Activated T-helper 1 cell treated with anti-CD3 and anti-CD28 coated beads, Interleukin-12 subunit alpha, Interleukin-12 subunit beta, Interleukin-2, Interleukin-4 antibody, amounts not matched to agents 30 ng/mL and 10 ng/mL and 1 ng/mL, durations not matched to agents 14 hours and 24 hours and 36 hours (primary cell): ENCODE measurements at places on chromosomes 11 and 22.

DNA sequence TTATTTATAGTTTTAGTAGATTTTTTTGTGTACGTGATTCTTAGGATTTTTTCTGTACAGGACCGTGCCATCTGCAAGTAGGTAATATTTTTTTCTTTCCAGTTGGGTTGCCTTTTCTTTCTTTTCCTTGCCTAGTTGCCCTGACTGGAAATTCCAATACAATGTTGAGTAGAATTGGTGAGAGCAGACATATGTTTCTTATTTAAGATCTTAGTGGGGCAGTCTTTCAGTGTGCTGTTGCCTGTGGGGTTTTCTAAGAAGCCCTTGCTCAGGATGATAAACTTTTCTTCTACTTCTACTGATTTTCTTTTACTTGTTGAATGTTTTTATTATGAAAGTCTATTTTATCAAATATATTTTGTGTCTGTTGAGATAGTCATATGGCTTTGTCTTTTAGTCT lies 33.0 kb downstream of the ATXN10 start:
- DNase-seq, result no peak

GRCh38 chr22:47281126-47282106 lies 519.0 kb downstream of the TBC1D22A start:
- no peak for DNase-seq

GRCh38 chr11:8389029-8389996 lies 125.6 kb upstream of the LMO1 start:
- DNase-seq, result no peak

DNA sequence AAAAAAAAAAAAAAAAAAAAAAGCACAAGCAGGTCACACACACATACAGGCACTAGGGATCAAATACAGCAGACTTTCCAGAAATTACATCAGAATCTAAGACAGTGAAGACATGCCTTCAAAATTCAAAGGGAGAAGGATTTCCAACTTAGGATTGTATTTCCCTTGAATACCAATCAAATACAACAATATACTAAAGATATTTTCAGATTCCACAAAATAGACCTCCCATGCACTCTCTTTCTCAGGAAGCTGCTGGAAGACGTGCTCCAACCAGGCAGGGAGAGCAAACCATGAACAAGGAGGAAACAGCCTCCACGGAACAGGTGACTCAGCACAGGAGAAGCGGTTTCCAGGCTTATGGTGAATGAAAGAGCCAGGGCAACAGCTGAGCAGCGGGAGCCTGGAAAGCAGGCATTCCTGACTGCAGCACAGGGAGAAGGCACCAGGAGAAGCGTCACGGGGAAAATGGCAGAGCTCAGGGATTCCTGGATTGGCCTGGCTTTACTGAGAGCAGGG lies 32.0 kb downstream of the TMEM184B start:
- no peak for DNase-seq

GRCh38 chr11:131928992-131929391 lies 558.6 kb downstream of the NTM start:
- no peak for DNase-seq

DNA sequence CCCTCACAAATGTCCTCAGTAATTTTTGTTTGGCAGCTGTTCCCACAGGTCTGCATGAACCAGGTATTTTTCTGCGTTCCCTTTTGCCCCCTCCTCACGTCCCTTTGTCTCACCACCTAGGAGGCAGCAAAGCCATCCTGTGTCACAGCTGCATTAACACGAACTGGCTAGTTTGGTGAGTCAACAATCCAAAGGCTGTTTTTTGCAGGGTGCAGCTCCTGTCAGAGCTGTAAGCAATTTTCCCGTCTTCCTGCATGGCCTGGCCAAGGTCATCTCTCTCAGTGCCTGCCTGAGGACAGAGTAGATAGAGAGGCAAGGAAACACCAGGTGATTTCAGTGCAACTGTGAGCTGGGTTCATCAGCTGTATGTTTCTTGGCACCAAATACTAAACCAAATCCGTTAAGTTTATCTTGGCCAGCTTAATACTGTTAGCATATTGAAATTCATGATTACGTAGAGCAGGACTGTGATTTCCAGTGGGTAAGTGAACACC lies 20.6 kb upstream of the VSIG10L2 start:
- no peak for DNase-seq

- DNase-seq, result no peak
Measured at GRCh38 chr11:91305402-91305801, 919.2 kb upstream of the FAT3 start.

DNA sequence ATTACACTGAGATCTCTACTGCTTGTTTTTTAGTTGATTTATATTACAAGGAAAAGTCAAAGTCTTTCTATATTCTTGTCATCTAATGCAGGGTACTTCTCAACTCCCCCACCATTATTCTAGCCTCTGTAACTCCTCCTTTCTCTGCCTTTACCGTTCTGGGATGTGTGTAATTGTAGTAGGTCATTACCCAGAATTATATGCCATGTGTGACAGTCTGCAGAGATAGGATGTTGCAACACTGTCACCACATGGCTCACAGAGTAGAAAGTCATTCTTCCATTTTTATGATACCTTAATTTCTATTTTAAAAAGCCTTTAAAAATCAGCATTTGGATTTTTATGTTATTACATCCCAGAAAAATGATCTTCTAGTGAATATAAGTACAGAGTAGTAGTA lies 32.7 kb downstream of the ZNF143 start:
- DNase-seq, result no peak

DNA sequence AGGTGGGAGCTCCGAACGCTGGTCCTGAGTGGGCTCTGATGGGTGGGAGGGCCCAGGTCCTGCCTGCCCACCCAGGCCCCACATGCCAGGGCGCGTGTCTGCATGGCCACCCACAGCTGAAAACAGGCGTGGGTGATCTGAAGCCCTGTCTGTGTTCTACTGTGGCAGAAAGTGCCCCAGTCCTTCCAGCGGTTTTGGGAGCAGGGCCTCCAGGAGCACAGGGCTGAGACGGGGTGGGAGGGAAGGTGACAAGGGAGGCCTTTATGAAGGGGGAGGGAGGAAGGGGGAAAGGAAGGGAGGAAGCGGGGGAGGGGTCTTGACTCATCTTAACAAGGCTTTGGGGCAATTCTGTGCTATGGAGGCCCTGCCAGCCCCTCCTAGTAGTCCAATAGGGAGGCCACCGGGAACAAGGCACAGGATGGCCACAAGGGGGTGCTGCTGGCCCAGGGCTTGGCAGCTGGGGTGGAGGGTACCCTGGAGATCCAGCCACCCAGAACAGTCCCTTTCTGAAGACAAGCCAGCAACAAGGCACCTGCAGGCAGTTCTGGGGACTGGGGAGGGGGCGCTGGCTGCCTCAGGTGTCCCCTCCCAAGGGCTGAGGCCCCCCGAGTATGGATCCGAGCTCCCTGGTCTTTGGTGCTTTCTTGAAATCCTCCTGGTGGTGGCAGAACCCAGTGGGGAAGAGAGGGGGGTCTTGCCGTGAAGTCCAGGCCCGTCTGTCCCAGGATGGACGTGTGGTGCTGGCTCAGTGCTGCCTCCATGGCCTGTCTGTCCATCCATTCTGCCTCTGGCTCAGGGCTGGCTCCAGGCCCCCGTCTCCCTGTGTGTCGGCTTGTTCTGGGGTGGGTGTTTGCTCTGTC lies 6.3 kb upstream of the FADS3 start:
- peak; percentile 61 for DNase-seq

DNA sequence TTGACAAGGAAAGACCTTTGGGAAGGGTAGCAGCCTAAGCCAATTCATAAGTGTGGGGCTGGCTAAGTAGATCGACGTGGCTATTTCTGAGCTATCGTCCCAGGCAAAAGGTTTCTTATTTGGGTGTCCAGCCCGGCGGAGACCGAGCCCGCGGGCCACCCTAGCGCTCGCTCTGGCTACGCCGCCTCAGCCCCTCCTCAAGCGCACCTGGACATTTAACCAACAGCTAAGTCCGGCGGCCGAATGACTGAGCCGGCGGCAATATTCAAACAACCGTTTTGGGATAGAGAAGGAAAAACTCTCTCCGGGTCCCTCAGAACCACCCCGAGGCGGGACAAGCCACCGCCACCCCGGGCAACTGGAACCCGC lies 457 bp downstream of the RNF141 start:
- no peak for DNase-seq

DNA sequence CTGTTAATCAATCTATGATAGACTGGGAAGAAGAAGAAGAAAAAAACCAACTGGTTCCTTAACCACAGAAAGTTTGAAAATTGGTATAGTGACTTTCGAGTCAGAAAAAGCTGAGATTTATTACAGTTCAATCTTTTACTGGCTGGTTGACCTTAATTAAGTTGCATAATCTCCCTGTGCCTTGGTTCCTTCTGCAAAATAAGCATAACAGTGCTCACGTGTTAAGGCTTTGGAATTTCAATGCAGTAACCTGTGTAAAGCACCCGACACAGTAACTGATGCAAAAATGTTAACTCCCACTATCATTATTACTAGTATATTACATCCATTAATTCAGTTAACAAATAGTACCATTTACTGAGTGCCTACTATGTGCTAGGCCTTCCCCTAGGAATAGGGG lies 22.6 kb upstream of the E2F8 start:
- DNase-seq, result no peak

GRCh38 chr11:117299351-117300282 lies 8.5 kb downstream of the BACE1-AS start:
- no peak for DNase-seq

GRCh38 chr22:46641811-46642266 lies 21.7 kb downstream of the GRAMD4 start:
- no peak for DNase-seq

- no peak for DNase-seq
Measured at GRCh38 chr11:29119116-29119515, 897.7 kb downstream of the KCNA4 start.

DNA sequence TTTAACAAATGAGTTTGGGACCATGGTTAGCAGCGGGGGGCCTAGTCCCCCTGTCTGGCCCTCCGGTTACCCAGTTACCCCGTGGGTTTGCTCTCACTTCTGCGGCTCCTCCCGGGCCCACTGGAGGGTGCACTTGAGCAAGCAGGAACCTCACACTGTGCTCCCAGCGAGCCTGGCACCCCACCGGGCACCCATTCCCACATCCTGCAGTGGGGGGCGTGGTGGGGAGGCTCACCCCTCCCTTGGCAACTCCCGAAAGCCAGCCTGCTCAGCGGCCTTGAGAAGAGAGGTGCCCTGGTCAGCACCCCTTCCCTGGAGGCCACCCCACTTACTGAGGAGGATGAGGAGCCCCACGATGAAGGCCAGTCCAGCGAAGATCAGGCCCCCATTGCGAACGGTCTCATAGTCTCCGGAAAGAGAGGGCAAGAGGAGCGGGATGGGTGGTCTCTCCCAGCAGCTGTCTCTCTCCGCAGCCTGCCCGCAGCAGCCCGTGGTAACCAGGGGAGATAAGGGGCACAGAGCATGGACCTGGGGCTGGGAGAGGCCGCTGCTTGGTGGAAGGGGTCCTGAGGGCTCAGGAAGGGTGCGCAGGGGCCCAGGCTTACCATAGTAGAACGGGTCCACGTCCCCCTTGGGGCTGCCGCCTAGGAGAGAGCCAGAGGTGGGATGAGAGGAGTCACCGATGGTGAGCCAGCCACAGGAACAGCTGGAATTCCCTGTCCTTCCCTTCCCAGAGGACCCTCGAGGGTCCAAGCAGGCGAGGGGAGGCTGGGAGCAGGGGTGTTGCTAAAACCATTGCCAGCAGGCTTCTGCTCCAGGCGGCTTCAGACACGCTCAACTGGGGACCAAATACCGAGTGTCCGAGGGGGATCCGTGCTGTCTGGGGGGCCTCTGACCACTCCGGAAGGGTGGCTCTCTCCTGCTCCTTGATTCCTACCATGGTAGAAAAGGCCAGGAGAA lies 2.2 kb downstream of the FXYD2 start:
- no peak for DNase-seq

GRCh38 chr11:44399968-44400367 lies 90.0 kb upstream of the ALX4 start:
- no peak for DNase-seq

GRCh38 chr22:17712441-17712840 lies 61.8 kb downstream of the BID start:
- DNase-seq, result no peak

DNA sequence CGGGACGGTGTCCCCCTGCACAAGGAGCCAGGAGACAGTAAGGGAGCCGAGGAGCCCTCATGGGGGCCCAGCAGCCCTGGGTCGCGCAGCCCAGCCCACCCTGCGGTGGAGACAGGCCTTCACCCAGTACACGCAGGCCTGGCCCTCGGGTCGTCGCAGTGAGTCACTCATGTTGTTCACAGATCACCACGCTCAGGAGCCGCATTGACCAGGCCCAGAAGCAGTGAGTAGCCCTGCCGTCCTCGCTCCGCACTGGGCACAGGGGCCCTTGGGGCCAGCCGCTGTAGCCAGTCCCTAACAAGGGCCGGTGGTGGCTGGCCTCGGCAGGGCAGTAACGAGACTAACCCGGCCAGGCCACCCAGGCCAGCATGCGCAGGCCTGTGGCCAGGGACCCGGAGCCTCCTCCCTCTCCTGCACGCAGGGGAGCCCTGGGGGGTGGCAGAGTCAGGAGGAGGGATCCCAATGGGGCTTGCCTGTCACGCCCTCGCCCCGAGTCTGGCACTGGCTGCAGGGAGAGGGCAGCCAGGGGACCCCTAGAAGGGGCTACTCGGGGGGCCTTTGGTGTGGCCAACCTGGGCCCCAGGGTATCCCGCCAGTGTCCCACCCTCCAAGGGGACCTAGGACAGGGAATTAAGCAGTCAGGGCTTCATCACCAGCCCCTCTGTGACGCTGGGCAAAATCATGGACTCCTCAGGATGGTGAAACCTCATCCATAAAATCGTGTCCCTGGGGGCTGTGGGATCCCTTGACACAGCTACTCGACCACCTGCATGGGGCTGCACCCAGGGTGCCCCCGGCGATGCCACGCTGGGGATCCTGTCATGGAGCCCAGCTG lies 10.1 kb upstream of the MRPL23 start:
- no peak for DNase-seq

- DNase-seq, result no peak
Measured at GRCh38 chr22:49394116-49394785, 433.4 kb downstream of the BRD1 start.

DNA sequence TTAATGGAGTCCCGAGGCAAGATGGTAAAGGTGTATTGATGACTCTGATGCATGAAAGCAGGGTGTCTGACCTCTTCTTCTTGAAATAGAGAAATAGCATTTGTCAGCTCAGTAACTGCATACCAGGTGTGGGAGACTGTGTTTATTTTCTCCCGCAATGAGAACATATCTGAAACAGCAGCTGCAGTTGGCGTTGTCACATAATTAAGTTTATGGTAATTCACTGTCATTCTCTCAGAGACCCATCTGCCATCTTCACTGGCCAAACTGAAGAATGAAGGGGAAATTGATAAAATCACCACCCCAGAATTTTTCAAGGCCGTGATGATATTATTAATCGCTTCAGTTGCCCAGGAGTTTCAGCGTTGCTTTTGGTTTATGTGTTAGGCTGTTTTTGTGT lies 20.1 kb upstream of the MCHR1 start:
- DNase-seq, result no peak

GRCh38 chr22:35605851-35606481 lies 11.2 kb downstream of the MB start:
- no peak for DNase-seq

- DNase-seq, result no peak
Measured at GRCh38 chr22:28102151-28102812, 183.2 kb upstream of the PITPNB start.

DNA sequence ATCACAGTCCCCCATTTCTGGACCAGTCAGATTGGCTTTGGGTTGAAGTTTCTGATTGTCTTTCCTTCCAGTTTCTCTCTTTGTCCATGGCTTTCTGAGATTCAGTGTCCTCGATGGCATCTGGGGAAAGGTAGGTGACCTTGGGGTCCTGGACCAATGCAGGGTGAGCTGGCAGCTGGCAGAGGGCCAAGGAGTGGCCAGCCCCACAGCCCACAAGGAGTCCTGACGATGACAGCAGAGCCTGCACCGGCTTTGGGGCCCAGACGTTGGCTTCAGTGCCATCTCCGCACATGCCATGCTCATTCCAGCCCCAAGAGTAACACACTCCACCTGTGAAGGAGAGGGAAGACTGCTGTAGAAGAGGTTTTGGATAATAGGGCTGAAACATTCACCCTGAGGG lies 53.5 kb downstream of the KCNC1 start:
- no peak for DNase-seq
